LoVo (cell line): ENCODE measurements at places on chromosomes 2 and 18.

- DNase-seq = no peak
Observed at GRCh38 chr2:652881-653480, 24.2 kb downstream of the TMEM18 start.

GRCh38 chr18:13390196-13390595 is 171.6 kb downstream of the LDLRAD4 start:
- DNase-seq = no peak

DNA sequence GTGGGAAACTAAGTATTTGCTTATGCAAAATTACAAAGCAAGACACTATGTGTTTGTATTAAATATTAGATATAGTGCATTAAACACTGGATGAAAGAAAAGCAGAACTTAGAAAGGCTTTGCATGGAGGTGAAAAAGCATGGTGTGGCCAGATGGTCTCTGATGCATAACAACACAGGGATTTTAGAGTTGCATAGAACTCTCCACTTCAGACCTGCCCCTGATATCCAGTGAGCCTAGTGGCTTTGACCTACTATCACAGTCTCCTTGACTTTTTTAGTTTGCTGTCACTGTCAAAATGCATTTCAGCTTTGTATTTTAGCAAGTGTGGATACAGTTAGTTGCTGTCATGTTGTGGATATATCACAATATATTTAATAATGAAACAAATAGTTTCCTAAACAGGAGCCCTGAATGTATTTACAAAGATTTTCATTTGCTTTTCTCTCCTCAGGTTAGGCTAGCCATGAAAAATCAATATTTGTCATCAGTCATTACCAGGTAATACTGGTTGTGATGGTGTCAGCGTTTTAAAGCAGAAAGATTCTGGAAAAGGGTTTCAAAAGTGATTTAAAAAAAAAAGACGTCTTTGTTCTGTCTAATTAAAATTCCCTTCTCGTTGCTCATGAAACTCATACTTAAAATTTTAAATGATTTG is 5.2 kb downstream of the CSRNP3 start:
- DNase-seq = no peak

DNA sequence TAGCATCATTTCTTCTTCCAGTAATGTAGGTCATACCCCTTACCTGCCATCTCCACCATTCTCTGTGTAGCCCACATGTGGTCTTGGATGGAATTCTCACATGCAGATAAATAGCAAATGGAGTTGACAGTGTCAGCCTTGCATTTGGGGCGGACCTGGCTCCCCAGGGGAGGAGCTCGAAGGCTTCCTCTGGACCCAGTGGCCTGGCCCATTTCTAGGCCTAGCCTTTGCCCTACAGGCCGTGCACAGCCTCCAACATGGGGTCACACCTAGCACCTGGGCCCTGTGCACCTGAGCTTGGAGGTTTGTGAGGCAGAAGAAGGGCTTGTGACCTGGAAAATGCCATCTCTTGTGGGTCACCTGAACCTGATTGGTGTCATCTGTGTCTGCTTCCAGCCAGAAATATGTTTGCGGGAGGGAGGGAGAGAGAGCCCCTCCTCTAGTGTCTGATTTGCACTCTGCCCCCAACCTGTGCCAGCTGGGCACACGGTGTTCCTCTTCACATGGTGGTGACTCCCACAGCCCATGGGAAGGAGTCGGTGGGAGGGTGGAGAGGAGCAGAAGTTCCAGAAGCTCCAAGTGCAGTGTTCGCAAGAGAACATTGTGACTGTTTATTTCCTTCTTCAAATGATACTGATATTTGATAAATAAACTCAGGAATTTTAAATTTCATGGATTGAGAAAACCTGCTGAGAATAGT is 33.0 kb downstream of the ITGB1BP1 start:
- DNase-seq = no peak

DNA sequence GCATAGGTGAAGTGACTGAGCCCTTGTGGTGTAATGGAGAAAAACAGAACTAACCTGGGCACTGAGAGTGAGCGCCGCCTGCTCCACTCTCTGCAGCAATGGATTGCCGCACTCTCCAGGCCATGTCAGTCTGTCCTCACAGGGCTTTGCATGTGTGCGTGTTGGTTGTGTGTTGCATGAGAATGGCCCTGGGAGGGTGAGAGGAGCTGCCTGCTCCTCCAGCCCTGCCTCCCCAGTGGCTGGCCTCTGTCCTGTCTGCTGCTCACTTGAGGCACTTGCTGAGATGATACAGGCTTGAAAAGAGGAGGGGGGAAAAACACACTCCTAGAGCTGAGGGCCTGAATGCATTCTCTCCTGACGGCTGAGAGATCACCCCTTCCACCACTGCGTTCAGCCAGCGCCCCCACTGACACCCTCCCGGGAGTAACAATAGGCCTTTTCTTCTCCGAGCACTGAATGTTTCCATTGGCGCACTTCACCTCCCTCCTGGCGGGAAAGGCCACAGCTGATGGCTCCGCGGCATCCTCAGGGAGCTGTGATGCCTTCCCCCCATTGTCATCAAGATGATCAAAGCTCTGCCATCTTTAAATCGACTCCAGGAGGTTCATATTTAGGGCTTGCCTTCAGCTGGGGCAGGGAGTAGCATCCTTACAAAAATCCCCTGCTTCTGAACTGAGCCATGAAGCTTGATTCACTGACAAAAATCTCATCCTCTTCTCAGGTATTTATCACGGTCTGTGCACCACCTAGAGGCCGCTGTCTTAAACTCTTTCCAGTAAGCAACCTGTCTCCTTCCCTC is 49.9 kb upstream of the DAPL1 start:
- DNase-seq = peak; percentile 39

DNA sequence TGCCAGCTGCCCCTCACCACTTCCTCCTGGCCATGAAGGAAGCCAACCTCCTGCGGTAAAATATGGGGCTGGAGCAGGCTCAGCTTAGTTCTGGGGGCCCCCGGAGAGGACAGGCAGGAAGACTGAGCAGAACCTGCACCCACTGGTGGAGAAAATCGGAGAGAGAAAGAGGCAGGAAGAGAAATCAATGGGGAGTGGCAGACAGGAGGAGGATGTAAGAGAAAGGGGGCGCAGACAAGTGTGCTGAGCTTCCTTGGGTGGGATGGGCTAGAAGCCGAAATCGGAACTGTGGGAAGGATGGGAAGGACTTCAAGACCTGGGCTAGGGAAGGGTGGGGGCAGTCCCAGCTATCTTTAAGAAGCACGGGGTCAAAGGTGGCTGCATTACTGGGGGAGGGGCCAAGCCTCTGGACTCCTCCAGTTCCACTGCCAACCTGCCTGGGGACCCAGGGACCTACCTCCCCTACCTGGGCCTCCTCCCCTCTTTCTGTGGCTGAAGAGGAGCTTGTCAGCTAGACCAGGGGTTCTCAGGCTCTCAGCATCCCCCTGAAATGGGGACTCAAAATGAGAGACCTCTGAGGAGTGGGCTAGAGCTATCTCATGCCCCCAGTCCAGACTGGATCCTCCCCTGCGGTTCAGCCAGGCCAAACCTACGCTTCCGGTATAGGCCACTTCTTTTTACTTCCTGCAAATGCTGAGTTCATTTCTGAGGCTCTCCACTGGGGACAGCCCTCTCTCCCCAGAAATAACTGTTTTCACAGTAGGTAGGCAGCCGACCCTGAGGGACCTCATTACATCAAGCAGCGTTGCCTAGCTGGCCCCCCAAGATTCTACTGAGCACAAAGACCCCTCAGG is 33.6 kb upstream of the B3GNT7 start:
- no peak for DNase-seq

- no peak for DNase-seq
Observed at GRCh38 chr18:55407191-55407590, 180.8 kb downstream of the TCF4 start.

- no peak for DNase-seq
Observed at GRCh38 chr2:64218137-64218802, 74.0 kb upstream of the PELI1 start.

- no peak for DNase-seq
Observed at GRCh38 chr2:241852981-241853631, 5.6 kb downstream of the PDCD1 start.

- DNase-seq = no peak
Observed at GRCh38 chr2:135097532-135098231, 45.6 kb downstream of the RAB3GAP1 start.

DNA sequence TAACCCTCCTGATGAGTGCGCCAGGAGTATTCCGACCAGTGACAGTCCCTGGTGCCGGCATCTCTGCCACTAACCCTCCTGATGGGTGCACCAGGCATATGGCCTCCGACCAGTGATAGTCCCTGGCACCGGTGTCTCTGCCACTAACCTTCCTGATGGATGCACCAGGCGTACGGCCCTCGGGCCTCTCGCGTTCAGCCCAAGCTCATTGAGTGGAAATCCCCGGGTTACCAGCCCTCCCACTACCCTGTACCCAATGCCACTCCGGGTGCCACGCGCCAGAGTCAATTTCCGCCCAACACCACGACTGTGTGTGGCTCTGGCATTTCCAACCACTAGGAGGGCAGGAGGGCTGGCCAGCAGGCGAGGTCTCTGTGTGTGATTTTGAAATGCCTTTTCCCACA is 11.7 kb upstream of the GPC1 start:
- DNase-seq = no peak
